ENCODE measurements at places on chromosomes 13 and 19. TPM values are rescaled to one million over a fixed set of nuclear protein-coding genes. Genes with fewer than 3 reads are reported as not detected.
A peak's percentile ranks its signal among the peaks of the same experiment; 100 is the strongest.

- DNase-seq = no peak
Observed at GRCh38 chr13:43544011-43544410, 242.8 kb downstream of the ENOX1 start.

The MUC16 gene
- polyA plus RNA-seq = not detected

GRCh38 chr19:15288146-15288963 lies 44.0 kb downstream of the BRD4 start:
- DNase-seq = peak; percentile 17

DNA sequence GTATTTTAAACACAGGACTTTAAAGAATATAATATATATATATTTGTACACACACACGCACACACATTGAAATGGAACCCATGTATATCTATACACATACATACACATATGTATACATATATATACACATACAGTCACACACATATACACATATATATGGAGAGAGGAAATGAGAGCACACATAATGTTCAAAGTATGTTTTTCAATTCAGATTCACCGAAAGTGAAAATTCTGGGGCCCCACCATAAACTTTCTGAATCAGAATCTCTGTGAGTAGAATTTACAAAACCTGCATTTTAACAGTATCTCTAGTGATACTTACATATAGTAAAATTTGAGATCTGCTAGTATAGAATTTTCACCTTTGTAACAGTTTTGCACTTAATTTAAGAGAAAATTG lies 60.4 kb upstream of the OBI1 start:
- DNase-seq = no peak

DNA sequence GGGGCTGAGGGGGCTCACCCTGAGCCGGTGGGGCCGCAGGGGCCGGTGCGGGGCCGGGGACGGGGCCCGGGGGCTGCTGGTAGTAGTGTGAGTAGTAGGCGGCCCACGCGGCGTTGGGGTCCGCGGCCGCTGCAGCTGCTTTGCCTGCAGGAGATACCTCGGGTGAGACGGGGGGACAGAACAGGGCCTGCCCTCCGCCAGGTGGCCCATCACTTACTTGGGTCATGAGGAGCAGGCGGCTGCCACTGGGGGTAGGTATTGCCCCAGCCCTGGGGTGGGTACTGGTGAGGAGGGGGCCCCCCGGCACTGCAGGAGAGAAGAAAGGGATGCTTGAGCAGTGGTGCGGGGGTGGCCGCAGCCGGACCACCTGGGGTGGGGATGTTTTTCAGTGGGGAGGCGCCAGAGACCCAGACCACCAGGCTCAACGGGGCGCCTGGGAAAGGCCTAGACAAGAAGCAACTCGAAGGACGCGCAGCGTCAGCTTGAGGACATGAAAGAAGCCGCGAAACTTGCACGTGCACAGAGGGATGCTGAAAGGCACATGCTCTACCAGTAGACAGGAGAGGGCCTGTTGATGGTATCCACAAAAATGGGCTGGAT lies 8.9 kb downstream of the KHSRP start:
- DNase-seq = no peak

The FGF21 gene
- not detected for polyA plus RNA-seq

The CLASRP gene
- polyA plus RNA-seq = 9.0 TPM

Measured in immature natural killer cell (primary cell).